ENCODE measurements at places on chromosomes 1 and 21.

DNA sequence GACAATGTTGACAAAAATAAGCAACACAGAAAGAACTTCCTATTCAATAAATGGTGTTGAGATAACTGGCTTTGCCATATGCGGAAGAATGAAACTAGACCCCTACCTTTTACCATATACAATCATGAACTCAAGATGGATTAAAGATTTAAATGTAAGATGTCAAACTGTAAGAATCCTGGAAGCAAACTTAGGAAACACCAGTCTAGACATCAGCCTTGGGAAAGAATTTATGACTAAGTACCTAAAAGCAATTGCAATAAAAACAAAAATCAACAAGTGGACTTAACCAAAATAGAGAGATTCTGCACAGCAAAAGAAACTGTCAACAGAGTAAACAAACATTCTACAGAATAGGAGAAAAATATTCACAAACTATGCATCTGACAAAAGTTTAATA is 16.1 kb upstream of the CLDN8 start:
- H3K36me3 ChIP-seq: no peaks in the 10 kb centered on the region
- H3K27ac ChIP-seq: no peak overlapping the region
- no peaks in the 10 kb centered on the region for H3K27me3 ChIP-seq
- DNase-seq: no peak
- no peaks in the 10 kb centered on the region for H3K4me1 ChIP-seq

- DNase-seq: no peak
- no peaks in the 10 kb centered on the region for H3K27me3 ChIP-seq
- H3K27ac ChIP-seq: no peak overlapping the region
Observed at GRCh38 chr1:35924838-35925237, 6.1 kb upstream of the AGO3 start.

DNA sequence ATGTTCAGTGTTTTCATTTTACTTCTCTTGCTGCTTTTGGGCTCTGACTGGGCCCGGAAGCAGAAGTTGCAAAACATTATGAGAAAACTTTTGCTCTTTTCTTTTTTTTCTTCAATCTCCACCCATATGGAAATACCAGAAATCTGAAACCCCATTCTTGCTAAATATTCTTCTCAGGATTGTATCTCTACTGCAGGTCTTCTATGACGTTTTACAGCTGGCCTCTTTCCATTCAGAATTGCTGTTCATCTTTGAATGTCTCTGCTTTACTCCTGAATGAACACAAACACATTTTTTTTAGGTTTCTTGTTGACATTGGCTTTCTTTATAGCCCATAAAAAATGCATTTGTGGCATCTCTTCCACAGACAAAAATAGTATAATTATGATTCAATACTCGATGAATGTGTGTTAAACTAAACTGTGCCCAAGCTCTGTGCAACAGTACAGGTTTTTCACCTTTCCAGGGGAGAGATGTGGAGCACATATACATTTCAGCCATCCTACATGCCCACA is 18.8 kb downstream of the PTPRC start:
- no peak for DNase-seq
- no peak overlapping the region for H3K27ac ChIP-seq
- H3K4me1 ChIP-seq: peaks cover 2% of the 10 kb centered on the region
- no peaks in the 10 kb centered on the region for H3K27me3 ChIP-seq
- H3K36me3 ChIP-seq: no peaks in the 10 kb centered on the region

DNA sequence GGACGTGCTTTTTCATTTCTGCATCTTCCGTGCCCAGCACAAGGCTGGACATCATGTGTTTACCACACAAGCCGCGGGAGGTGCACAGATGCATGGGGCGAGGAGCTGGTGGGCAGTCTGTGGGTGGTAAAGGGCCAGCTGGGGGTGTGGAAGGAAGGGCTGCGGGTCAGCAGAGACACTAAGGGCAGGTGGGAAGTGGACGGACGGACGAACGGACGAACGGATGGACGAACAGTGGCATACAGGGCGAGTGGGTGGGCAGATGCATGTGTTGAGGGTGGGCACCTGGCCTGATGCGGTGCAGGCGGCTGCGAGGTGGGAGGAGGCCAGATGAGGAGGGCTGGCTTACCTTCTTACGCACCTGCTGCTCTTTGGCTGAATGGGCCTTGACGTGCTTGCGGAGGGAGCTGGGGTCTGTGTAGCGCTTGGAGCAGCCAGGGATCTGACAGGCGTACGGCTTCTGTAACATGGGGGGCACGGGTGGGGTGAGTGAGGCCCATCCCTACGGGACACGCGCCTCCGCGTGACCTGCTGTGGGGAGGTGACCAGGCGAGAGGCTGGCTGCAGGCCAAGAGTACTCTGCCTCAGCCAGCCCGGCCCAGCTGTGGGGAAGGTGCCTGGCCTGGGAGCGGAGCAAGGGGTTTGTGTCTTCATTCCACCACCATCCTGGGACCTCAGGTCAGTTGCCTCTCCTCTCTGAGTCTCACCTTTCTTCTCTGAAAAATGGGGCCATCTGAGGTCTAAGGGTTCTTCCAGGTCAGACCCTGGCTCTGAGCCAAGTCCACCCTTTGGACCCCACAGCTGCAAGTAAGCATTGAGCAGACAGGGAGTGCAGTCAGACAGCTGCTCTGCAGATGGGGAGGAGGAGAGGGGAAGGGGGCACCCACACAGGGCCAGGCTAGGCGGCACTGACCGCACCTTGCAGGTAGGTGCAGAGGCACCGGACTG is 65.5 kb downstream of the DMRTB1 start:
- H3K27me3 ChIP-seq: peaks cover 30% of the 10 kb centered on the region
- DNase-seq: no peak
- H3K36me3 ChIP-seq: no peaks in the 10 kb centered on the region
- no peak overlapping the region for H3K4me3 ChIP-seq
- no peak overlapping the region for H3K27ac ChIP-seq

GRCh38 chr1:54857746-54858561 is 29.0 kb downstream of the DHCR24 start:
- no peak for DNase-seq
- peaks cover 96% of the 10 kb centered on the region for H3K36me3 ChIP-seq
- no peaks in the 10 kb centered on the region for H3K4me1 ChIP-seq

- no peak overlapping the region for H3K27ac ChIP-seq
- H3K27me3 ChIP-seq: no peaks in the 10 kb centered on the region
- DNase-seq: no peak
- H3K4me1 ChIP-seq: peaks cover 15% of the 10 kb centered on the region
- no peak overlapping the region for H3K4me3 ChIP-seq
- H3K36me3 ChIP-seq: no peaks in the 10 kb centered on the region
Observed at GRCh38 chr1:20449735-20450311, 36.2 kb downstream of the CAMK2N1 start.

DNA sequence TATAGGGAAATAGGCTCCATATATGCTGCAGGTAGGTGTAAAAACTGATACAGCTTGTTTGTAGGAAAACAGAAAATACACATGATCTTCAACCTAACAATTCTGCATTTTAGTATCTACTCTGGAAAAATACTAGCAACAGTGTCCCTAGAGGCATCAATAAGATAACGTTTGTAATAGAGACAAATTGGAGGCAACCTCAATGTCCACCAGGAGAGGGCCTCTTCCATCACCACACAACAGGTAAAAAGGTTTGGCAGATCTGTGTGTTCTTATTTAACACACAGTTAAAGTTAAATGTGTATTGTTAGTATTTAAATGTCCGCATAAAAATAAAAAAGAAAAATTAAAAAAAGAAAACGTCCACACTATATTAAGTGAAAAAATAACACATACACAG is 5.4 kb downstream of the EIF2D start:
- peaks cover 55% of the 10 kb centered on the region for H3K36me3 ChIP-seq
- no peak for DNase-seq
- peaks cover 3% of the 10 kb centered on the region for H3K4me1 ChIP-seq
- no peak overlapping the region for H3K4me3 ChIP-seq

DNA sequence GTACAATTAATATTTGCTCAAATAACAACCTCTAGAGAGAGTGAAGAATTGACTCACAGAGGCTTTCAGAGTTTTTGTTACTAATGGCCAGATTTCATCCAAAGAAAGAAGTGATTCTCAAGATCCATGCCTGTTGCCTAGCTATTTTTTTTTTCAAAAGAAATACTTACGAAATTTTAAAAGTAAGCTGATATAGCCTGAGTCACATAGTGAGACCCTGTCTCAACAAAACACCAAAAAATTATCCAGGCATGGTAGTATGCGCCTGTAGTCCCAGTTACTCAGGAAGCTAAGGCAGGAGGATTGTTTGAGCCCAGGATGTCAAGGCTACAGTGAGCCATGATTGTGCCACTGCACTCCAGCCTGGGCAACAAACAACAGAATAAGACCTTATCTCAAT is 14.6 kb downstream of the PALMD start:
- DNase-seq: no peak
- H3K36me3 ChIP-seq: no peaks in the 10 kb centered on the region
- no peaks in the 10 kb centered on the region for H3K27me3 ChIP-seq
- no peak overlapping the region for H3K27ac ChIP-seq
- peaks cover 5% of the 10 kb centered on the region for H3K4me1 ChIP-seq

Measured in neuronal stem cell (in vitro differentiated cells).